Cerebellar cortex (tissue), 1 donor: ENCODE measurements at places on chromosomes 11 and 22.
A peak's percentile ranks its signal among the peaks of the same experiment; 100 is the strongest.

DNA sequence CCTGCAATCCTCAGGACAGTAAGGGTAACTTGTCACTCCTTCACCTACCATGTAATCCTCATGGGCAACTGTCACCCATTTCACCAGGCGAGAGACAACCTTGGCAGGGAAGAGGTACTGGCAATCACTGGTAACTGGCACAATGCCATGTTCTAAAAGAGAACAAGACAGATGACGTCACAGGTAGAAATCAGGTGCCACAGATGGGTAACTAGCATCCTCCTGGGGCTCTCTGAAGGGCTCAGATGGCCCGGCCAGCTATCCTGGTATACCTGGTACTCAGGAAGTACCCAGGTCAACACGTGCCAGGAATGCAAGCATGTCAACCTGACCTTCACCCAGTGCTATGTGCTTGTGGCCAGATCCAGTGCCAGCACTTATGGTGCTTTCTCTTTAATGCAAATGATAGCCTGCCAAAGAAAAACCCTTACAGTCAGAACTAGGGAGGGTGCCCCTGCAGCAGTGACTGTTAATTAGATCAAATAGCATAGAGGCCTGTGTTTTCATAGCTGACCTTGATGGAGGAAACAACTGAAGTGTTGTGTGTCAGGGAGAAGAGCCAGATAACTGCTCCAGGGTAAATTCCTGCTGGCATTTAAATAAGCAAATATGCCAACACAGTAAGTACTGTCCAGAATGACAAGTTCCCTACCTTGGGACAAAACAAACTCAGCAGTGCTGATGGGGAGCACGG, 36.2 kb downstream of the THOC5 start:
- DNase-seq = peak; percentile 84

DNA sequence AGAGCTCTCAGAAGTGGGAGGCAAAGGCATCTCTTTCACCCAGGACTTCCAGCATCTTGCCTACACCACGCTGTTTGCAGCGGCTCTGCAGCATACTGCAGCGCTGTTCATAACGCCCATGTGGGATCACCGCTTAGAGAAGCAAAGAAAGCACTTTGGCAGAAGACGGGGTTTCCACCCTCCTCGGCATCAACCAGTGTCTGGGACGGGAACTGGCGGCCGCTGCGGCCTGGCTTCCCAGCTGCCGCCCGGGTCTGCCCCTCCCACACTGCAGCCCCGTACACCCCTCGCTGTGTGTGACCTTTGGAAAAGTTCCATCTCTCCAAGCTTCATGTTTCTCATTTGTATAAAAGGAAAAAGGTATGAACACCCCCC, 545 bp upstream of the TIRAP start:
- peak; percentile 61 for DNase-seq

DNA sequence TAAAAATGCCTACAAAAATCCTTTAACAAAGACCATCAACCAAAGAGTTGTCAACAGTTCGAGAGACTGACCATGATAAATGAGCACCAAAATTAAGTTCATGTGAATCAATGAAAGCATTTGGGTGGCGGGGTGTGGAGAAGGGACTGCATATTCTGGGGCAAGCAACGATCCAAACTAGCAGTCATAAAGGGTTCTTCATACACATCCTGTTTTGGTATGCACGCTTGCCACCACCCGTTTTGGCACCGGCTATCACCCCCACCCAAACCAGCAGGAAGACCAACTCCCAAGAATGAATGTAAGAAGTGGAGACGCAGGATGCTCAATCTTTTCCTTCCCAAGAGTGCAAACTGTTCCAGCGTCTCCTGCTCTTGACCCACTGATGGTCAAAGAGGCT, 80.8 kb downstream of the SGSM3 start:
- DNase-seq = no peak

DNA sequence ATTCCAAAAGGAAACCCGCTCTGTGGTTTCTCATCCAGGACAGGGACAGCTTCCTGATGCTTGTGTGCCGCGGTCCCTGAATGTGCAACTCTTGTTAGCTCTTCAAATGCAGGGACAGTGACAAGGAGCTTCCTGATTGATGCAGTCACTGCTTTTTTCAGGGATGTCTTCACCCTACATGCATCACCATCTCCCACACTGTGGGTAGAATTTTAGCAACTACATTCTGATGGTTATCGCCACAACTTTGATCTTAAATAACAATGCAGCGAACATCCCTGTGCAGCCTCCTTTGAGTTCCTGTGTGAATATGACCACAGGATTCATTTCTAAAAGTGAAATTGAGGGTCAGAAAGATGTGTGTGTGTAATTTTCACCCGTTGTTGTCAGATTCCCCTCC, 115.0 kb downstream of the GGTLC2 start:
- no peak for DNase-seq

DNA sequence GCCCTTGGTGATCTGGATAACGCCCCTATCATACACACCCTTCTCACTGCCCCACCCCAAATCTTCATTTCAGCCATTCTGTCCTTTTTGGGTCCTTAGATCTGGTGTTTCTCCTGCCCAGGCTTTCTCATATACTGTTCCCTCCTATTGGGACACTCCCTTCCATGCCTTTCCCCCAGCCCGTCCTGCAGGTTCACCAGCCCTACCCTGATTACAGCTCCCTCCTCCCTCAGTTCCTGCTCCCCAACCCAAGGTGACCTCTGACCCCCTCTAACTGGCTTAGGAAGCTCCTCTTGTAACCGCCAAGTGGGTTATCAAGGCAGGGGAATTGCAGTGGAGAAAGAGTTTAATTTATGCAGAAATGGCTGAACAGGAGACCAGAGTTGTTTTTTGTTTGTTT, 13.0 kb downstream of the MTFP1 start:
- no peak for DNase-seq

DNA sequence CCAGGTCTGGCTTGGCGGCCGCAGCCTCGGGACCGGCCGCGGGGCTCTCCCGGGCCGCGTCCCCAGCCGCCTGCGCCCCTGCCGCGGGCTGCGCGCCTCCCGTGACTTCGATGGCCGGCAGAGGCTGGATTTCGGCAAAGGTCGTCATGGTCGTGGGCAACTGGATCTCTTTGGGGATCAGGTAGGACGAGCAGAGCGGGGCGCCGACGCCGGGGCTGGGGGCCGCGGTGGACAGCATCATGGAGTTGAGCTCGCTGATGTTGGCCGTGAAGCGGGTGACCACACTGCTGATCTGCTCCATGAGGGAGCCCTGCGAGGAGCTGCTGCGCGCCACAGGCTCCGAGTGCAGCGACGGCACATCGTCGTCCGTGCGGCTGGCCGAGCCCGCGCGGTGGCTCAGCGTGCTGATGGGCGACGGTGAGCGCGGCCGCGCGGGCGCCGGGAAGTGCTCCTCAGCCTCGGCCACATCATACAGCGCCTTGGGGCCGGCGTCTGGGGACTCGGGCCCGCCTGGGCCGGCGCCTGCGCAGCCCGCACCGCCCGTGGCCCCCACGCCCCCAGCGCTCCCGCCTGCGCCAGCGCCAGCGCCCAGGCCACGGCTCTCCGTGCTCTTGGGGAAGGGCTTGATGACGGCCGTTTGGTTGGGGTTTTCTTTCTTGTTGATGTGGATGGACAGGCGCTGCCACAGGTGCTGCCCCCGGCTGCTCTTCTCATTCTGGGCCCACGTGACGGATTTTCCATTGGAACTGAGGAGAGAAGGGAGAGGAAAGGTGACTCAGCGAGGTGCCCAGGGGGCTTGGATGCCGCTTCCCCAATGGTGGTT, 171.4 kb upstream of the CTSC start:
- DNase-seq = no peak

DNA sequence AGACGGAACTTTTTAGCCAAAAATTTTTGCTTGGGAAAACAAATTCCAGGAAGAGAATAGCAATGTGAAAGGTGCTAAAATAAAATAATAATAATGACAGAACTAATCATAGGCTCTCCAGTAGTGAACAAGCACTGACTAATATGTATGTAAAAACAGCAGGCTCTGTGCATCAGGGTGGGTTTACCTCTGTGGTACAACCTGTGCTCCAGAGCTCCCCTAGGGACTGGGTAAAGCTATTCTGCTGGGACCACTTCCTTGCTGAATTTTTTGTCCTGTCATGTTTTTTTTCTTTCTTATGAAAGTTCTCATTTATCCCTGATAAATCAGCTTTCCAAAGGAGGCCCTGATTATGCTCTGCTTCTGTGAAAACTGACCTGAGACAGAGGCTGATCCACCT, 18.8 kb downstream of the LUZP2 start:
- no peak for DNase-seq

- no peak for DNase-seq
Observed at GRCh38 chr11:76972051-76972450, 62.1 kb upstream of the B3GNT6 start.

DNA sequence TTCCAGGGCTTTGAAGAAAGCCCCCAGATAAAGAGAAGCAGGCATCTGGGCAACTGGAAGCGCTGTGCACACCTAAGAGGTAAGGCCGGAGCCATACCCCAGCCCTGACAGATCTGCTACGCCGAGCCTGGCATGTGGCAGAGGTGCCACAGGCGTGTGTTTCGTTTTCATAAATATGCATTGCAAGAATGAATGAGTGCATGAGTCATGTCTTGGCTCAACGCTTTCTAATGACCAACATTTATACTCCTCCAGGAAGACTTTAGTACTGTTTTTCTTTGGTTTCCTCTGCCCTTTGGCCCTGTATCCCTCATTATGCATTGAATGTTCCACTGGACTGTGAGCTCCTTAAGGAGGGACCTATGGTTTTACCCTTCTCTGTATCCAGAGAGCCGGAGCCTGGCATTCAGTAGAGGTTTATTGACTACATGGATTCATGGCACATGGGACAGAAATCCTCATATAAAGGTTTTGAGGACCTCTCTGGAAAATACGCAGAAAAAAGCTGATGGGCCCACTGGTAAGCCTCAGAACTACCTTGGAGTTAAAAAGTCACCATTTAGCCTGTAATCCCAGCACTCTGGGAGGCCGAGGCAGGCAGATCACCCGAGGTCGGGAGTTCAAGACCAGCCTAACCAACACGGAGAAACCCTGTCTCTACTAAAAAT, 38.9 kb upstream of the CSNK2A3 start:
- DNase-seq = no peak

DNA sequence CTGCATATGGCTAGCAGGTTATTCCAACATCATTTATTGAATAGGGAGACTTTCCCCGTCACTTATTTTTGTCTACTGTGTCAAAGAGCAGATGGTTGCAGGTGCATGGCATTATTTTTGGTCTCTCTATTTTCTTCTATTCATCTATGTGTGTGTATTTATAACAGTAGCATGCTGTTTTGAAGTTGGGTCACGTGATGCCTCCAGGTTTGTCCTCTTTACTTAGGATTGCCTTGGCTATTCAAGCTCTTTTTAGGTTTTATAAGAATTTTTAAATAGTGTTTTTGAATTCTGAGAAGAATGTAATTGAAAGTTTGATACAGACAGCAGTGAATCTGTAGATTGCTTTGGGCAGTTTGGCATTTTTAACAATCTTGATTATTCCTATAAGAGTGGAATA, 770.6 kb downstream of the CNTN5 start:
- DNase-seq = no peak

DNA sequence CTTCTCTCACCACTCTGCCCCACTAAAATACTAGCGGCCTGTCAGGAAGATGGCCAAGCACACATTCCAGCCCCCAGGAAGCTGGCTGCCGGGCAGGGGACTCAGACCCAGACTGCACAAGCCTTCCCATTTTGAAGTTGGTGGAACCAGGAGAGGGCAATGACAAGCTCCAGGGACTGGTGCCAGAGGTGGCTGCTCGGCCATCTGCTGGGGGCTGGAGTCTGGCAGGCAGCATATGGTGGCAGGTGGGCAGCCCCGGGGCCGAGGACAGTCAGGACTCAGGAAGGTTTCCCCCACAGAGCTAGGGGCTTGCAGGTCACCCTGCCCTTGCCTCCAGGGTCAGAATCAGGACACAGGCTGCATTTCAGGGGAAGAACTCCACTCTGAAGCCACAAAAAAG, 22.6 kb downstream of the KCNJ5 start:
- peak; percentile 43 for DNase-seq

DNA sequence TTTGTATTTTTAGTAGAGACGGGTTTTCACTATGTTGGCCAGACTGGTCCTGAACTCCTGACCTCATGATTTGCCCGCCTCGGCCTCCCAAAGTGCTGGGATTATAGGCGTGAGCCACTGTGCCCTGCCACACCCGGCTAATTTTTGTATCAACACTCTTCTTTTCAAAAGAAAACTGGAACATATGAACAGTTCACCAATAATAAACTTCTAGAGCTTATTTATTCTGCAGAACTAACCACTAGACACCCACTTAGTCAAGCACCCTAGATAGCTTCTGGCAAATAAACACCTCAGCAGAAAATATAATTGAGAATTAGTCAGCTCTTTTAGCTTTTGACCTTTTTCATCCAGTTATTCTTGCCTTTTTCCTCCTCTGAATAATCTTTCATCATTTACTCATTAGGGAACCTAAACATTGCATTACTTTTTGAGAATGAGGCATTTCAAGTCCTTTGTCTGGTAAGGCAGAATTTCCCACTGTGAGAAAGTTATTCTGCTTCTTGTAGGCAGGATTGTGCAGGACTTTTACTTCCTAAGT, 27.3 kb upstream of the TMEM41B start:
- DNase-seq = no peak

DNA sequence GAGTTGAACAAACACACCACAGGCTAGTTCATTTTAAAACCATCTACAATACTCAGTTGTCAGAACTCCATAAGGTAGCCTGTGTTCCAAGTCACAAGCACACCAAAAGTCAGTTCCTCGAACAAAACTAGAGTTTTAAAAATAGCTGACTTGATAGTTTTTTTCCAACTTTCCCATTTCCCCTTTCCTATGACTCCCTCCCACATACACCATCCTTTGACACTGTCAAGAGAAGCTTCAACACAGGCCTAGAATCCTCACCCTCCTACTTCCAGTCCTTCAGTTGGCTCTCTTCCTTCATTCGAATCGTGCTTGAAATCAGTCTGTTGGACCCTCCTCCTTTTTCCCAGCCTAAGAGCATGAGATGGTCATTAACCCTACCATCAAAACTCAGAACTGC, 105.7 kb upstream of the AKIP1 start:
- DNase-seq = no peak

DNA sequence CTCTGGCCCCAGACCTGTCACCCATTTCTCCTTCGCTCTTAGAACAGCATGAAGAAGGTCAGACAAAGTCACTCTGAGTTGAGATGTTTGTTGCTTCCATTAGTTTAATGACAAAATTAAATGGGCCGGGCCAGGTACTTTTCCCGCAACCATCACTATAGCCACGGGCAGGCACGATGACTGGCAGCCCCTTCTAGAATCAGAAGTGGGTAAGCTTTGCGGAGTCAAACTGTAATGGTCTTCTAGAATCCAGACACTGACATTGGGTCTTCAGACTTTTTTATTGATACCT, 2.3 kb upstream of the ACR start:
- DNase-seq = no peak
